AG04450 (cell line): ENCODE measurements at places on chromosomes 11 and 22. TPM values are rescaled to one million over a fixed set of nuclear protein-coding genes. Genes with fewer than 3 reads are reported as not detected.

Gene IGF2
- polyA plus RNA-seq = 16.6 and 30.8 TPM in 2 replicates

Gene PRRG4
- polyA plus RNA-seq = not detected in 2 replicates

Gene APOL1
- 3.8 and 4.8 TPM in 2 replicates for polyA plus RNA-seq

- no peak for DNase-seq
Measured at GRCh38 chr11:17887779-17888178, 125.1 kb downstream of the SERGEF start.

DNA sequence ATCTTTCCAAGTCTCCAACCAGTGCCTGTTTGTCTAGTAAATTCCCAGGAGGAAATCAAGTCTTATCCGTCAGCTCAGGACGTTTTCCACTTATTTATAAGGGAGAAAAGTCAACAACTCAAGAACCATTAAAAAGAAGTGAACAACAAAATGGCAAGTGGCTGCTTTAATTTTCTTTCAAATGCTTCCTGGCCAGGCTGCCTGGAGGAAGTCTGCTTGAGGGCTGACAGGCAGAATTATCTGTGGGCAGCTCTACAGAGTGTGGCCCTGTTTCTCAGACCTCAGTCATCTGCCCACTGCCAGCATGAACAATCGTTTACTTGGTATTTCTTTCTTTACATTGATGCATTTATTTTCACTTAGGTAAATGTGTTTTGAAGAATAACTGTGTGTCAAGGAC lies 281.9 kb upstream of the ISX start:
- DNase-seq = no peak

- DNase-seq = no peak
Measured at GRCh38 chr22:49021131-49021925, 806.3 kb downstream of the BRD1 start.
